SK-N-SH treated with all-trans-retinoic acid at 6 μM for 48 hours (cell line): ENCODE measurements at places on chromosomes 3 and 15.
A peak's percentile ranks its signal among the peaks of the same experiment; 100 is the strongest.

GRCh38 chr3:59472541-59472940, 422.7 kb upstream of the CFAP20DC start:
- ATAC-seq, result no peak

GRCh38 chr3:194330579-194330978, 20.5 kb downstream of the CPN2 start:
- ATAC-seq, result peak; percentile 19; the same call in 1 of the 3 replicates

DNA sequence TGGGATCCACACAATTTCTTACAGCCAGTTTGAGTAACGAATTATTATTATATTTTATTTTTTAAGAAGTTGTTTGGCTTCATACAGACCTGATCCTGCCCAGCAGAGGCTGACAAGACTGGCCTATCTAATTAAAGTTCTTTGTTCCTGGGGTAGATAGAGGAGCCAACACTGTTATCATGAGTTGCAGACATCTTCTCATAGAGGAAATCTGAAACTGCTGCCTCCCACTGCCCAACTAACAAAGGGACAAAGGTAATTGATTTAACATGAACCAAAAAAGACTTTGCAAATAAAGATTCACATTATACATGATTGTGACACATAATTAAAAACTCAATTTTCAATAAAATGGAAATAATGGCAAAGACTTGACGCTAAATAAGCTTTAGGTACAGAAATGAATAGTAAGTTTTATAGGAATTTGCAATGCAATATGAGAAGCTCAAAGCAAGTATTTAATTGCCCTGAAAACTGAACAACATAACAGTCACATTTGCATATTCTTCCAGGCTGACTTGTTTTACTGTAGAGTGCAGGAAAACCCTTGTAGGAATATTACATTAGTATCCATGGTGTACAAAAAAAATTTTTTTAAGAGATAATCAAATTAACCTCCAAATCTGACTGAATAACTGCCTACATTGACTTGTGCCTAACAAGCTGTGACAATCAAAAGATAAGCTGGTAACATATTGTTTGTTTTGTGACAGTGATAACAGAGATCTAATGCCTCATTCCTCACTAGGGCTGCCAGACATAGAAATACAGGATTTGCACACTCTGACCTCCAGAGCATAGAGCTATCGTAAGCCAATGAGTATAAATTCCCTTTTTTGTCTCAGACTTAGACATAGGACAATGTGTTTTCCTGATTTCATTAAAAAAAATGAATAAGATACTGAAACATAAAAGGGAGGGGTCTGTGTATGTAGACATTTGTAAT, 273.2 kb downstream of the MFSD1 start:
- ATAC-seq, result no peak

DNA sequence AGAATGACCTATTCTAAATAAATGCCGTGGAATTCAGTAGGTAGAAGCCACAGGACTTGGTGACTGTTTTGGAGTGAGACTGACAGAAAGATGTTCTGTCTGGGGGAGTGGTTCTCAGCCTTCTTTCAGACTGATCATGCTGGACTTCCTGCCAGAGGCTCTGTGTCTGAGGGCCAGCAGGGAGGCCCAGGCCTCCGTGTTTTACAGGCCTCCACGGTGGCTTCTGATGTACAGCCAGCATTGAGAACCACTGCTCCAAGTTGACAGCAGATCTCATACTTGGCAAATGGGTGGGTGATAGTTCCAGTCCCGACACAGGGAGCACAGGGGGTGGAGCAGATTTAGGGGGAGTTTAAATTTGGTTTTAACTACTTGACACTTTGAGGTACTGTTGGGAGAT, 6.7 kb upstream of the PIGZ start:
- no peak for ATAC-seq

DNA sequence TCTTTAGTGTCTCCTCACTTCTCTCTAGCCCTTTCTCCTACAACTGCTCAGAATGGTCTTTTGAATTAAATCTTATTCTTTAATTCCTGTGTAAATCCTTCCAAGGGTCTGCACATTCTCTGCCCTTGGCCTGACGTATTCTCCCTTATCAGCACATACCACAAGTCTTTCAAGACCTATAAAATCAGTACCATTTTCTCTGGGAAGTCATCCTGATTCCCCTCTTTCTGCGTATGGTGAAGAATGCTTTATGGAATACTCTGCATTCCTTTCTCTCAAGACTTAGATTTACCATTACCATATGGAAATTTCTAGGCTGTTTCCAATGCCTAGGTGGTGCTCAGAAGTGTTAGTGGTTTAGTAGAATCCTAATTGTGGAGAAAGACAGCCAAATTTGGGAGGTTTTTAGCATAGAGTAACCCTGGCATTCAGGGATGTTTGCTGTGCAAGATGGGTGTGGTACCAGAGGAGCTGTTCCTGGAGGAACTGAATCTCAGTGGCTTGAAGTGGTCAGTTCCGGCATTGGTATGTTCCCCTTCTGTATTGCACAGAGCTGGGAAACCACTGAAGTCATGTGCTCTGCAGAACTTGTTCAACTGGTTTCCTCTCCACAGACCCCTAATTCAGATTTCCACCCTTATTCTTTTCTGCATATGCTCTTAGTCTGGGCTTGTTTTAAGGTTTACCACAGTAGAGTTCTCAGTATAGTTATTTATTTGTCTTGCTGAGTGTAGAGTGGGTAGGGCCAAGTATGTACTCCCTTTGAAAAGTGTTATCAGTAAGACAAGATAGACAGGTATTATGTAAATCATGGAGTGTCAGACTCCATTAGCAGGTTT, 24.5 kb downstream of the IQGAP1 start:
- peak; percentile 77 for ATAC-seq

DNA sequence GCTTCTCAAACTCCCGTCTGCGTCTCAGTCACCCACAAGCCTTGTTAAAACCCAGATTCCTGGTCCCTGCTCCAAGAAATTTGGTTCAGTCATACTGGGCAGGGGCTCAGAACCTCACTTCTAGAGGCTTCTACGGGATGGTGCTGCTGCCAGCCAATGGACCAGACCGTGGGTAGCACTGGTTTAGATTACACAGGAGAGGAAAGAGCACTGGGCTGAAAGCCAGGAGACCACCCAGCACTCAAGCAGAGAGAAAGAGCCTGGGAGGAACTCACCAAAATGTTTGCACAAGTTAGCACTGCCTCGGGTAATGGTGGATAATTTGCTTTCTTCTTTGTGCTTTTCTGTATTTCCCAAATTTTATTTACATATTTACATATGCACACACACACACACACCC, 46.9 kb upstream of the MUC13 start:
- ATAC-seq, result no peak

DNA sequence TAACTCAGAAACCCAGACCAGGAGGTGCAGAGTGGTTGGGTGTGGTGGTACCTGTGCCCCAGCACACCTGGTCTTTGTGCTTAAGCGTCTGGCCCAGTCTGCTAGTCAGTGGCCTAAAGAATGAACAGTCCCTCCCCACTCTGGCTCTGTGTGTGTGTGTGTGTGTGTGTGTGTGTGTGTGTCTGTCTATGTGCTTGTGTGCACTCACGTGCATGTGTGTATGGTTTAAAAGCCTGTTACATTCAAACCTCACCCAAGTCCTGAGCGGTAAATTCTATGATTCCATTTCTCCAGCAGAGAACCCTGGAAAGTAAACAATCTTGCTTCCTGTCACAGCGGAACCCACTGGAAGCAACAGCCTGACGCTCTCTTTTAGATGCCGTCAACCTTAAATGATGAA, 34.2 kb downstream of the EDEM1 start:
- no peak for ATAC-seq

DNA sequence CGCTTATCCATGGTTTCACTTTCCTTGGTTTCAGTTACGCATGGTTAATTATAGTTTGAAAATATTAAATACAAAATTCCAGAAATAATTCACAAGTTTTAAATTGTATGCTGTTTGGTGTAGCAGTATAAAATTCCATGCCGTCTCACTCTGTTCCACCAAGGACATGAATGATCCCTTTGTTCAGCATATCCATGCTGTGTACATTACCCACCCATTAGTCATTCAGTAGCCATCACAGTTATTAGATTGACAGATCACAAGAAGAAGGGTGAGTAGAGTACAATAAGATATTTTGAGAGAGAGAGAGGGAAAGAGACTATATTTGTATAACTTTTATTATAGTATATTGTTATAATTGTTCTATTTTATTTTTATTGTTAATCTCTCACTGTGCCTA, 535.5 kb downstream of the SQOR start:
- ATAC-seq, result no peak

GRCh38 chr3:72261566-72262564, 476.9 kb upstream of the PROK2 start:
- no peak for ATAC-seq
